ENCODE measurements at places on chromosomes 11 and 22.

GRCh38 chr11:17230867-17231851 lies 23.4 kb upstream of the PIK3C2A start:
- DNase-seq, result no peak

DNA sequence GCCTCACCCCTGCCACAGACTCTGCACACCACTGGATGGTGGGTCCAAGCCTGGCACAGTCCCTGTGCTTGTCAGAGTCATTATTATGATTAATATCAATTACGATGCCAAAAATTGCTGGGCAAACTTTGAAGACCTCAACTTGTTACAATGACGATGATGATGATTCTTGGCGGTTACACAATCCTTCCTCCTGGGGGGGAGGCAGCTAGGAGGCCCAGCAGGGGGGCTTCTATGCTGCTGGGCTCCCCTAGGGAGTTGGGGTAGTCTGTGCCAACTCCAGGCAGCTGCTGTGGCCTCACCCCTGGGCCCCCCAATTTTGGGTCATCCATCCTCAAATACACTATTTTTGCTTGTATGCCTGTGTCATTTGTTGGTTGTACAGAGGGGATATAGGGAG lies 12.0 kb downstream of the SLC35E4 start:
- DNase-seq, result no peak

DNA sequence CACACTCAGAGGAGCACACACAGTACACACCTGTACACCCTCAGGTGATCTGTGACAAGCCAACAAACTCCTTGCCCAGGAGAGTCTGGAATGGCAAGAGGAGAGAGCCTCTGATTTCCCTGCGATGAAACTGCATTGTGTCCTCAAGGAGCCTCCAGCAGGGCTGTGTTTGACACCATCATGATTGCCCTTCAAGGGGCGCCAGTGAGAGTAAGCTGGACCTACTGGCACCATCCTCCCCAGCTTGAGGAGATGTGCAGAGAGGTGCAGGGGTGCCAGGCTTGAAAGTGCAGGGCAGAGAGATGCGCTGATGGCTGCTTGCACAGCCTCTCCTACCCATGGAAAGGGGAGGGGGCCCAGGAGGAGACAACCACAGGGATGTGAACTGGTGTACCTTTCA lies 188.8 kb upstream of the CADM1 start:
- no peak for DNase-seq

DNA sequence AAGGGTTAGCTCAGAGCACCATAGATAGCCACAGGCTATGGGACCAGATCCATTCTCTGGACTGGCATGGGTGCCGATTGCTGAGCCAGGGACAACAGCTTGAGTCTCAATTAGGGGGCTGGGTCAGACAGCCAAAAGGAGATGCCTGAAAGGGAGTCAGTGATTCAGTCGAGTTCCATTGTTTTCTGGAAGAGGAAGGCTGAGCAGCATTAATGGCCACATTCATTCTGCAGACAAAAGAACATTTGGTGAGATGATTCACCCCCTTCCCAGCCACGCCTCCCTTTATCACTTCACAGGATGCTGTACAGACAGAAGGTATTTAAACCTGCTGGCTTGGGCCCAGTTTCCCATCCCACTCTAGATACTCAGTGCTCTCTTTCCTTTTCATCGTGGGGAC lies 131.9 kb downstream of the ADAMTS15 start:
- peak; percentile 98 for DNase-seq

DNA sequence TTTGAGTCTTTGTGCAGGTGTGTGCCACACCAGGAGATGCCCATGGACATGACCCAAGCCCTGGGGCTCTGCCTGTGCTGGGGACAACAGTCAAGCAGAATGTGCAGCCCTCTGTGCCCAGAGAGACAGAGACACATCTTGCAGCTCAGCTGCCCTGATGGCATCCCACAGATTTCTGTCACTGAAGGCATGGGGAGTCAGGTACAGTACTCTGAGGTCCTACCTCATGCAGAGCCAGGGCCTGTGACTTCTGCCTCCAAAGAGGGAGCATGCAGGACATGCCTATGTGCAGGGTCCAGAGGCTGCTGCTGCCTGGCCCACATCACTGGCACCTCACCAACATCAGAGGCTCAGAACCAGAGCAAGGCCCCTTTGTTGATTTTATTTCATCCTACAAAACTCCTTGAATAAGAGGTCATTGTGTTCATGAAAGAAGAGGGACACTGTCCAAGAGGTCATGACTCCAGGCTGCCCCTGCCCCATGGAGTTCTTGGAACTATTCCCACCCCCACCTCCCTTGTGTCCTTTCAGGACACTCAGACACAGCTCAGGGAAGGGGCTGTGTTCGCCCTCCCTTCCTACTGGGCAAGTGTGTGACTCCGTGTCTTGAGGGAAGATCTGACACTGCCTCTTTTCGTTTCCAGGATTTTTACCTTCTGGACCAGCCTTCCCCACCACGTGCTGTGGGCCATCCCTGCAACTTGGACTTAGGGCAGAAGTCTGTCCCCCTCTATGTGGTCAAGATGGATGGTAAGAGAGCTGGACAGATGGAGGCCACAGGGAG lies 62.3 kb downstream of the BTG4 start:
- DNase-seq, result no peak

DNA sequence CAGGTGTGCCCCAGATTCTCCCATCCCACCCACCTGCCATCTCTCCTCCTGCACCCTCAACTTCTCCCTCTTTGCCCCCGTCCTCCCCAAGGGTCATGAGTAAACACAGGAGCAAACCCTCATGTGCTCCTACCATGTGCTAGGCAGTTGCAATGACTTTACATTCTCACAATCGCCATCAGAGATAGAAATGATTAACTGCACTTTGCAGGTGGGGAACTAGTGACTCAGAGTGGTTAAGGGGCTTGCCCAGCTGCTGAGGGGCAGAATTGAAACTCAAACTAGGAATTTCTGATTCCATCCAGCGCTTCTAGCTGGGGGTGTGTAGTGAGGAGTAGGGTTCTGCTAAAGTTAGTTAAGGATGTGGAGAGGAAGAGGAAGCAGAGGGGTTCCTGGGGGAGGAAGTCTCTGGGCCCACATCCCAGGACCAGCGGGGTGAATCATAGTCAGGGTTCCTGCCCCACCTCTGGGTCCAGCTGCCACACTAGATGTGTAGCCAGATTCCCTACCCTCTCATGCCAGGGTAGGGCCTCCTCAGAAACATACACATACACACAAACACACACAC lies 16.0 kb upstream of the PRG2 start:
- peak; percentile 20 for DNase-seq

GRCh38 chr11:111207213-111207612 lies 38.3 kb upstream of the POU2AF2 start:
- no peak for DNase-seq

GRCh38 chr11:7668464-7668863 lies 4.8 kb downstream of the CYB5R2 start:
- DNase-seq, result no peak

DNA sequence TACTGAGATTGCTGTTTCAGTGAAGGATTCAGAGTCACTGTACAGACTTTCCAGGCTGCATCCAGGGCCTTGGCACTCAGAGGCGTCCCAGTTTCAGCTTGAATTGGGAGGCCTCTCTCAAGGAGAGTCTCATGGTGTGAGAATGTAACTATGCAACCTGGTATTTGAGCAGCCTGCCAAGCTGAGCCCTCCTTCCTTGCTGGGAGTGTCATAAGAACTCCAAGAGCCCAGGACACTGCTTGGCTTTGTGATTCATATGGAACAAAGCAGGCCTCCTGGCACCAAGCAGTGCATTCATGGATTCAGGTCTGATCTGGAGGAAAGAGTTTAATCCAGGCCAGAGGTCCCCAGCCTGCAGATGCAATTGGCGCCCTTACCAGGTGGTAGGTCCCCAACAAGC lies 171.7 kb downstream of the DBX1 start:
- DNase-seq, result peak; percentile 90

DNA sequence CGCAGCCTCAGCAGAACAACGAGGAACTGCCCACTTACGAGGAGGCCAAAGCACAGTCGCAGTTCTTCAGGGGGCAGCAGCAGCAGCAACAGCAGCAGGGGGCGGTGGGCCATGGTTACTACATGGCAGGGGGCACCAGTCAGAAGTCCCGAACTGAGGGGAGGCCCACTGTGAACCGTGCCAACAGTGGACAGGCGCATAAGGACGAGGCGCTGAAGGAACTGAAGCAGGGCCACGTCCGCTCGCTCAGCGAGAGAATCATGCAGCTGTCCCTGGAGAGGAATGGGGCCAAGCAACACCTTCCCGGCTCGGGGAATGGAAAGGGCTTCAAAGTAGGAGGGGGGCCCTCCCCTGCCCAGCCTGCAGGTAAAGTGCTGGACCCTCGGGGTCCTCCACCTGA lies 31.6 kb downstream of the AMOTL1 start:
- DNase-seq, result no peak

Measured in bronchial epithelial cell (primary cell).